ENCODE measurements at places on chromosomes 7 and 10. TPM values are rescaled to one million over a fixed set of nuclear protein-coding genes. Genes with fewer than 3 reads are reported as not detected.

DNA sequence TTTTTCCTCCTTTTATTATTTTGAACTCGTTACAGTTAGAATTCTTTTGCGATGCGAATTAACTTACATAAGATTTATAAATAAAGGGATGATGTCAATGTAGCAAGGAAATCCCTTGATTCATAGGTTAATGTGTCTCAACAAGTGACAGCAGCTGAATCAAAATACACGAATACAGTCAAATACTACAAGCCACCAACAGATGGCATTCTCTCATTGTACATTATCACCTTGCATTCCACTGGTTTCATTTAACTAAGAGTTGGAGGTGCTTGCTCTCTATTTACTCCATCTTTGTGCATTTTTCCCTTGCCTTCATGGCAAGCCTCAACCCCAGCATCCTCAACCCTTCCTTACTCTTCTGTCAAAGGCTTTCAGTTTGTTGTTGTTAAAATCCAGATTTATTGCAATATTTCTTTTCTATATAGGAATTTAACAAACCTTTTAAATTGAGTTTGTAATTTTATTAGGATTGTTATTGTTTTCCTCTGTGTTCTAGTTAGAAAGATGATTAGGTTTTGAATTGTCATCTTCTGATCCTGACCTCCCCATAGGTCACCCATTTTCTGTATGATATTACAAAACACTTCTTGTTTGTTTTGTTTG, 78.3 kb downstream of the SLC25A40 start:
- peak; percentile 11 for DNase-seq
- H3K4me3 ChIP-seq: no peak overlapping the region
- H3K4me1 ChIP-seq: no peaks in the 10 kb centered on the region
- no peak overlapping the region for H3K27ac ChIP-seq

DNA sequence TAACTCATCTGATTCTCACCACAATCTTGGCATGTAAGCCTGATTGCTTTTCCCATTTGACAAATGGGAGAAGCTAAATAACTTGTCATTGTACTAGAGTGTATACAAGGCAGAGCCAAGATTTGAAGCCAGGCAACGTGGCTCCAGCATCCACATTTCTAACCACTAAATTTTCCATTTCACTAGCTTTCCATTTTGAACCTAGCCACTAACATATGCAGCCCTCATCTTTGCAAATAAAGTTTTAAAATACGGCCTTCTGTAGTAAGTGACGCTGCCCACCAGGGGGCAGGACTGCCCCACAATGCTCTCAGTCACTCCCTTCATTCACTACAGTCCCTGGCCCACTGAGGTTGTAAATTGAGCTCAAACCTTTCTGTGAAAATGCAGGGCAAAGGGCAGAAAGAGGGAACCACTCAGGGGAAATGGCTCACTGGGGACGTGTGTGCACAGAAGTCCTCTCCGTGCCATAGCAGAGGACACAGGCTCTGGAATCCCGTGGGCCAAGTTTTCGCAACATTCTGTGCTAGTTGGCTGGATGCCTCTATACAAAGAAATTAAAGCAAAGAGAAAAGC, 315.7 kb downstream of the TNS3 start:
- no peak overlapping the region for H3K27ac ChIP-seq
- no peak overlapping the region for H3K4me3 ChIP-seq
- H3K36me3 ChIP-seq: no peaks in the 10 kb centered on the region
- no peaks in the 10 kb centered on the region for H3K4me1 ChIP-seq

- H3K27ac ChIP-seq: no peak overlapping the region
- DNase-seq: no peak
- no peaks in the 10 kb centered on the region for H3K27me3 ChIP-seq
Measured at GRCh38 chr7:157477550-157478212, 140.9 kb downstream of the DNAJB6 start.

GRCh38 chr7:2623698-2624014, 8.1 kb upstream of the TTYH3 start:
- H3K4me3 ChIP-seq: no peak overlapping the region
- DNase-seq: no peak
- no peaks in the 10 kb centered on the region for H3K27me3 ChIP-seq
- no peaks in the 10 kb centered on the region for H3K36me3 ChIP-seq
- H3K27ac ChIP-seq: no peak overlapping the region
- no peaks in the 10 kb centered on the region for H3K4me1 ChIP-seq

GRCh38 chr7:37031571-37032257, 307.4 kb upstream of the AOAH start:
- H3K36me3 ChIP-seq: no peaks in the 10 kb centered on the region
- H3K27ac ChIP-seq: no peak overlapping the region
- DNase-seq: no peak
- no peak overlapping the region for H3K4me3 ChIP-seq
- no peaks in the 10 kb centered on the region for H3K27me3 ChIP-seq

- DNase-seq: no peak
- H3K27me3 ChIP-seq: no peaks in the 10 kb centered on the region
- no peak overlapping the region for H3K4me3 ChIP-seq
- H3K27ac ChIP-seq: no peak overlapping the region
Measured at GRCh38 chr10:13956826-13957225, 370.1 kb downstream of the PRPF18 start.

DNA sequence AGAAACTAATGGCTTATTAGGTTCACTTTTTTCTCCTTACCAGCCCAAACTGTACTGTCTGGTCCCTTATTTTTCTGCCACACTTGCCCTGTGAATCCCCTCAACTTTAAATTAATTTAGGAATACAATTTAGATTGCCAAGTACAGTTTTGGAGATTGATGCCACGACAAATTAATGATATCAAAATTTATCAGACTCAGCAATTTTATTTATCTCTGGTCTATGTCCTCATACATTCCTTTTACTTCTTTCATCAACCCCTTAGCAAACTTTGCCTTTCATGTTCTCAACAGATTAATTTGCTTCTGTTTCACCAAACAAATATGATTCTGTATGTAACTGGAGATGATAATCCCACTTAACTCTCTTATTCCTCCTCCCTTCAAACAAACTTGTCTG, 38.2 kb downstream of the SHOC2 start:
- H3K27ac ChIP-seq: no peak overlapping the region
- no peak overlapping the region for H3K4me3 ChIP-seq
- DNase-seq: no peak
- no peaks in the 10 kb centered on the region for H3K4me1 ChIP-seq

GRCh38 chr7:38294926-38295325, 21.5 kb upstream of the TARP start:
- H3K4me1 ChIP-seq: no peaks in the 10 kb centered on the region
- no peaks in the 10 kb centered on the region for H3K36me3 ChIP-seq
- no peak overlapping the region for H3K27ac ChIP-seq
- DNase-seq: no peak

DNA sequence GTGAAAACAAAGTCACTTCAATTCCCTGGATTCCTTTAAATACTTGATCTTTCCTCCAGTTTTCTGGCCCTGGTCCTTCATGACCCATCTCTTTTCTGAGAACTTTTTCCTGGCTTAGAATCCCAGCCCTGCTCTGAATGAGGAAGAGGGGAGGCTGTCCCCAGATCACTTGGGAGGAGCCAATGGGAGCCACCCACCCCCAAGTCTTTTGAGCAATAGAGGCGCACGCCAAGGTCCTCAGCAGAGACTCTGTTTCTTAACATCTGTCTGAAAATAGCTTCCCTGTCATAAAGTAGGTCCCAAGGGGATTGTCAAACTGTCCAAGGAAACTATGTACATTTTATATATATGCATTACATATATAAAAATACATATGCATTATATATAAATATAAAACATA, 126.8 kb downstream of the ADRA2A start:
- no peaks in the 10 kb centered on the region for H3K36me3 ChIP-seq
- no peak overlapping the region for H3K27ac ChIP-seq
- H3K4me3 ChIP-seq: no peak overlapping the region

- H3K27ac ChIP-seq: no peak overlapping the region
- no peak overlapping the region for H3K4me3 ChIP-seq
- DNase-seq: no peak
Measured at GRCh38 chr10:80155696-80156215, 23.2 kb downstream of the PLAC9 start.

GRCh38 chr10:110510086-110510485, 12.4 kb downstream of the DUSP5 start:
- H3K36me3 ChIP-seq: no peaks in the 10 kb centered on the region
- H3K27me3 ChIP-seq: no peaks in the 10 kb centered on the region
- no peaks in the 10 kb centered on the region for H3K4me1 ChIP-seq
- no peak for DNase-seq

Gene SLC26A4
- total RNA-seq: not detected

Gene KCNIP2
- 6.8 TPM for total RNA-seq

Gene ATP6V0E2
- total RNA-seq: 38.0 TPM

Gene ZNF727
- 0.59 TPM for total RNA-seq

Gene COX15
- 18.3 TPM for total RNA-seq

Gene SH2D4B
- total RNA-seq: 0.27 TPM

Gene GSDME
- 5.0 TPM for total RNA-seq

Data from naive thymus-derived CD4-positive, alpha-beta T cell (primary cell).